ENCODE measurements at places on chromosomes 5 and 9. TPM values are rescaled to one million over a fixed set of nuclear protein-coding genes. Genes with fewer than 3 reads are reported as not detected.

DNA sequence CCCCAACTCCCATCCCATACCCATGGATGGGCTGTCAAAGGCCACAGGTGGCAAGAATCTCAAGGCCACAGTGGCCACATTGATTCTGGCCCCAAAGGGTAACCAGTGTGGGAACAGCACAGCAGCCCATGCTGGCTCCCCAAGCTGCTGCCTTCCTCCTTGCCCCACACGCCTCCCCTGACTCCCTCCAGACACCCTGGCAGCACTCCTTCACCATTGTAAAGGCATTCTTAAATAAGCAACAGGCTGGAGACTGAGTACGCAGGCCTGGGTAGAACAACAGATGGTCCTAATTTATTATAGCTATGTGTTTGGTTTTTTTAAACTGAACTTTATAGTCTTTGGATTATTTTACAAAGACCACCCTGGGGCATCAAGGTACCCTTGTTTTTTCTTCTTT lies 158.8 kb downstream of the TSSK1B start:
- no peak for DNase-seq

GRCh38 chr9:132181796-132182313 lies 20.0 kb downstream of the NTNG2 start:
- no peak for DNase-seq

GRCh38 chr5:34014626-34015025 lies 6.8 kb upstream of the AMACR start:
- no peak for DNase-seq

- no peak for DNase-seq
Observed at GRCh38 chr5:111762895-111763294, 5.9 kb upstream of the NREP start.

- no peak for DNase-seq
Observed at GRCh38 chr5:1105350-1106265, 6.3 kb downstream of the SLC12A7 start.

DNA sequence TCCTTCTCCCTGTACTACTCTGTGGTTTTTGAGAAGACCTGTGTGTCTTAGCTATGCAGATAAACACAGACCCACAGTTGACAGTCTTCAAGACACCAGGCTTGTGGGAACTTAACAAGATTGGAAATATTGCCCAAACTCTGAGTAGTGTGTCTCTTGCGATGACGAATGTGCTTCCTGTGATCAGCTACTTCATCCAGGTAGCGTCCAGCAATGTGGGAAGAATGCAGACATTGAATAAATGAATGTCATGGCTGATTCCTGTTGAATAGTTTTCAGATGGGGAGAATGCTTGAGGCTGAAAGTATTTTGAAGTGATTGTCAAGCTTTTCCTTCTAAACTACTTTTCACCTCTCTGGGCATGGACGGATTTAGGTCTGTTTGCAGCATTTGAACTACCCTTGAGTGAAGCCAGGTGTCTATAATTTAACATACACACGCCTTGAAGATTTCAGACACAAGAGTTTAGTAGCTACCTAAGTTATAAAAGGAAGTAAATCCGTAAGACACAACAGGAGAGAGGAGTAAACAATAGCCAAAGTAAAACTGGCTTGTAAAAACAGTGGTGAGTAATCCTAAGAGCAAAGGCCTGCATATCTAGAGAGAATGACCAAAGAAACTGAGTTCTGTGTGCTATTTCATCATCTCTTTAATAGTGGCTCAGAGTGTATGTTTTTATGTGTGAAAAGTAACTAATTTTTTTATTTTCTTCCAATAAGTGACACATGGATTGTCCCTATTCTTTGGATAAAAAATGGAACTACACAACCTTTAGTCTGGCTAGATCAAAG lies 30.0 kb upstream of the ARL14EPL start:
- DNase-seq = no peak

The NEURL1B gene
- total RNA-seq = 39.9 TPM

The UGCG gene
- total RNA-seq = 23.9 TPM

The TTC39B gene
- total RNA-seq = 4.3 TPM
